ENCODE measurements at places on chromosomes 3 and 15. TPM values are rescaled to one million over a fixed set of nuclear protein-coding genes. Genes with fewer than 3 reads are reported as not detected.

GRCh38 chr3:69881051-69881450 lies 118.5 kb upstream of the SAMMSON start:
- DNase-seq = no peak

- DNase-seq = no peak
Observed at GRCh38 chr15:70435872-70436271, 327.5 kb downstream of the UACA start.

- no peak for DNase-seq
Observed at GRCh38 chr3:133531981-133532380, 41.5 kb upstream of the CDV3 start.

- no peak for DNase-seq
Observed at GRCh38 chr3:127784283-127784682, 38.0 kb downstream of the MGLL start.

DNA sequence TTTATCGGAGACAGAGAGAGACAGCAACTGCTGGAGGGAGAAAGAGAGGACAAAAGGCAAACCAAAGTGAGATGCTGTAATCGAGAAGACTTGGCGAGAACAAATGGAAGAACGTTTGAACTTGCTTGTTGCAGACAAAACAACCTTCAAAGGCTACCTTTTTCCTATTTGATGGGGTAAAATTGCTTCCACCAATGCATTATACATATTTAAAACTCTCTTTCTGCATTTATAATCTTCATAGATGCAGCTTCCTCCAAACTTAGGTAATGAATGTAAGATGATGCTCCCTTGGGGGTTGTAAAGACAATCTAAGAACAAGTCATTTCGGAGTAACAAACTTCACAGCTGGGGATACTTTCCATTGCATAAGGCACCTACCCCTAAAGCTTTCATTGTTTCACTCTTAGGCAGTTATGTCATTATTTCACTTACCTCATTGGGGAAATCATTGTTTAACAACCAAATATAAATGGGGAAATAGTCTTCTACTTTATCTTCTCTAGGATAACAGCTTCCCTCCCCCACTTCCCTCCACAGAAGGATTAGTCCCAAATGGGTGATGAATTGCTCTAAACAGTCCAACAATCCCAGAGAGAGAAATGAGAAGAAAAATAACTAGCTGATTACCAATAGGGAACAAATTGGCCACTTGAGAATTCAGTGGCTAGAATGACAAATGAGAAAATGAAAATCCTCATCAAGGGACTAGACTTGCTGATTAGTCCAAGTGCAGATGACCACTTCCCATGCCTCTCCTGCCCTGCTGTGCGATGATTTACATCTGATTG lies 269.8 kb upstream of the ADAMTS9 start:
- DNase-seq = no peak

- no peak for DNase-seq
Observed at GRCh38 chr15:80755885-80756284, 23.3 kb upstream of the CEMIP start.

The ADGRG7 gene
- not detected for total RNA-seq

The REC114 gene
- total RNA-seq = not detected

The WDR93 gene
- total RNA-seq = 0.17 TPM

Measured in NCI-H460 (cell line).